ENCODE measurements at places on chromosomes 5 and 9.
A peak's percentile ranks its signal among the peaks of the same experiment; 100 is the strongest.

DNA sequence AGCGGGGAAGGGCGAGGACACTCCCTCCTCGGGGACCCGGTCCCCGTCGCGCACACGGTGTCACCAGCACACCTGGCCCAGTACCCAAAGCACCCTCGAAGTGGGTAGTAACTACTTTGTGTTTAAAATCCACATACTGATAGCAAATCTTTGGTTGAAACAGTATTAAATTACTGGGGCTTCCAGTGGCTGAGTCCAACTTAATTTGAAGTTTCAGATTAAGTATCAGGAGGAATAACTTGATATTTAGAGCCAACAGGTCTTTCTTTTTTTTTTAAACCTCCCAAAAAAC is 615 bp downstream of the ATG10 start:
- DNase-seq, result no peak

GRCh38 chr5:150015415-150015814 is 14.9 kb downstream of the HMGXB3 start:
- no peak for DNase-seq

DNA sequence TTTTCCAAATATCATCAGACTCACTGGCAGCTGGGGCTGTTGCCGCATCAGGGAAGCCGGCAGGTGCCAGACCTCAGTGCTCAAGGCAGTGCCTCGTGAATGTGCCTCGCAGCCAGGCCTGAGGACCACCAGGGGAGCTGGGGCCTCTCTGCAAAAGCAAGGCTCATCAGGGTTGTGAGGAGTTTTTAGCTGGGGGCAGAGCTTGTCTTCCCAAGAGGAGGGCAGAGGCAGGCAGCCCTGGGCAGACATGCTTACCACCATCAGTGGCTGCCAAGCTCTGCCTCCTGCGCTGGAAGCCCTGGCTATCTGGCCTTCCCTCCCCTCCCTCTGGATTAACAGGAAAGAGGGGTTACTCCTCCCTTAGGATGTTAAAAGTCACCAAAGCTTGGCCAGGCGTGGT is 8.8 kb upstream of the TBC1D9B start:
- no peak for DNase-seq

DNA sequence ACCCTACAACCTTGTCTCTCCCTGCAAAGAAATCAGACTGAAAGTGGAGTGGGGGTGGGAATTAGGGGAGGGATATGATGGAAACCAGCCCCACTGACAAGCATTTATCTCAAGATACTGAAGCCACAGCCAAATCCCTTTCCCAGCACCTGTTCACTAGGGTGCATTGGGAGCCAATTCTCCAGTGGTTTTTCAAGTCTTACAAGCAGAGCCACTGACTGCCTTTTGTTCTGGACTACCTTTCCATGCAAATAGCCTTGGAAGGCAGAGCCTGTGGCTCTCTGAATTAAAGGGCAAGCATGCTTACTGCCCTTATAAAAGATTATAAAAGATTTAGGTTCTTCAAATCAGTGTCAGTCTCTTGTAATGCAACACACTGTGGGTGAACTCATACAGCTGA is 8.8 kb upstream of the GGTA1 start:
- no peak for DNase-seq

DNA sequence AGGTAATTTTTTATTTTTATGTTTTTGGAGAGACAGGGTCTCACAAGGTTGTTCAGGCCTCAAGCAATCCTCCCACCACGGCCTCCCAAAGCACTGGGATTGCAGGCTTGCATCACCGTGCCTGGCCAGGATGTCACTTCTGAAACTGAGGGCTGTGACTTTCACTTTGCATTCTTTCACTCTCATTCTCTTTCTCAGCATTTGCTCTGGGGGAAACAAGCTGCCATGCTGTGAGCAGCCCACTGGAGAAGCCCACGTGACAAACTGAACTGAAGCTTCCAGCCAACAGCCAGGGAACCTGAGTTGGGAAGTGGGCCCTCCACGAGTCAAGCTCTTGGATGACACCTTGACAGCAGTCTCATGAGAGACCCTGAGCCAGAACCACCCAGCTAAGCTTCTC is 109.4 kb downstream of the C5orf15 start:
- no peak for DNase-seq

DNA sequence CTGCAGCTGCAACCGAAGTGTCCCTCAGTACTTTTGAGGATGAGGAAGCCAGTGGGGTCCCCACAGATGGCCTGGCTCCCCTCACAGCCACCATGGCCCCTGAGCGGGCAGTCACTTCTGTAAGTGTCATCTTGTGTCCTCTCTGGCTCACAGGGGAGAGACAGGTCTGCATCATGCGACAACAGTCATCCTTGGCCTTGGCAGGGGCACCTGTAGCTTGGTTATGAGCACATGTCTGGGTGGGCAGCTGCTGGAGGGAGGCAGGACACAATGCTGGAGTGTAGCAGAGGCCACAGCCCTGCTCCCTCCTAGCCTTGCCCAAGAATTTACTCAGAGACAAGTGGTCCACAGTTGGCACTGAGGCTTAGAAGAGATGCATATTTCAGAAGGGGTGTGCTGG is 71.7 kb downstream of the COL15A1 start:
- no peak for DNase-seq

GRCh38 chr5:107533910-107534876 is 136.5 kb downstream of the EFNA5 start:
- no peak for DNase-seq

DNA sequence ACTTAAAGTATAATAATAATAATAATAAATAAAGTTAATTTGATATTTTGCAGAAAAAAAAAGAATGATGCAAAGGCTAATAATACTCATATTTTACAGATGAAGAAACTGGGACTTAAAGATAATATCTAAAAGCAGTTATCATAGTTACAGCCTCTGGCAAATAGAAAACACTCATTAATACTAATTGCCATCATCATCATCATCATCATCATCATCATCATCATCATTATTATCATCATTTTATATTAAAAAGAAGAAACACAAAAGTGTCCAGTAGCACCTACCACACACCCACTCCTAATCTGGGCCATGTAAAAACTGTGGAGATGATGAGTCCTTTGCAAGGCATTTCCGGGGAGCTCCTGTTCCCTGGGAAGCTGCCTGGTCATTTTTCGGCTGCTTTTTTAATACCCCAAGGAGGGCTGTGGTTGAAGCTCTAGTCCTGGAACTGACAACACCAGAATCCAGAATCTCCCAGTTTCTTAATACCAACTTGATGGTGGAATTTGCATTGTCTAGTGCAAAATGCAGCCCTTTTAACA is 70.8 kb downstream of the HTR4 start:
- DNase-seq, result no peak

GRCh38 chr9:19441730-19442129 is 32.9 kb downstream of the ACER2 start:
- DNase-seq, result no peak

GRCh38 chr9:124629600-124629999 is 122.4 kb upstream of the NR5A1 start:
- no peak for DNase-seq

DNA sequence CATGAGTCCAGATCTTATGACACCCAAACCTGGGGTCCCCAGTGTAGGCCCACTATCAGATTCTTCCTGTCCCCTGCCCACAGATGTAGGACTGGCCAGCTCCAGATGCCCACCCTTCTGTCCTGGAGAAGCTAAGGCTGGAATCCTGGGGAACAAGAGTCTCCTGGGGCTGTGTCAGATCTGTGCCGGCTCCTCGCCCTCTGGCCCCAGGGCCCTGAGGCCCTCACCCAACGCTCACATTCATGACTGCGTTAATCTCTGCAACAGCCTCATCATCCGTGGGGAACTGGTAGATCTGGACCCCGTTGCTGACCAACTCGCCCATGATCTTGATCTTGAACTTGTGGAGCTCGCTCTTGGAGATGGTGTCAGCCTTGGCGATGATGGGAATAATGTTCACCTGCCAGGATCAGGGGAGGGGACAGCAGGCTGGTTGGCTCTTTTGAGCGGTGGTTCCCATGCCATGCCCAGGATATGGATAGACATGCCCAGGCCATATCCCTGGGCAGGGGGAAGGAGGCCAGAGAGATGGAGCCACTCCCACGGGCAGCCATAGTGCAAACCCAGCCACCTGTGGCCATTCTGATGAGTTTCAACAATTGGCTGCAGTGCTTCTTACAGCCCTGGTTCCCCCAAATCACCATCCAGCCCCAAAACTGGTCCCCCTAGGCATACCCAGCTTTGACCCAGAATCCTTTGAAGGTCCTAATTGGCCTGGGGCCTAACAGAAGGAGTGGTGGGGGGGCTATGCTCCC is 14.6 kb downstream of the SEPTIN8 start:
- DNase-seq, result no peak

DNA sequence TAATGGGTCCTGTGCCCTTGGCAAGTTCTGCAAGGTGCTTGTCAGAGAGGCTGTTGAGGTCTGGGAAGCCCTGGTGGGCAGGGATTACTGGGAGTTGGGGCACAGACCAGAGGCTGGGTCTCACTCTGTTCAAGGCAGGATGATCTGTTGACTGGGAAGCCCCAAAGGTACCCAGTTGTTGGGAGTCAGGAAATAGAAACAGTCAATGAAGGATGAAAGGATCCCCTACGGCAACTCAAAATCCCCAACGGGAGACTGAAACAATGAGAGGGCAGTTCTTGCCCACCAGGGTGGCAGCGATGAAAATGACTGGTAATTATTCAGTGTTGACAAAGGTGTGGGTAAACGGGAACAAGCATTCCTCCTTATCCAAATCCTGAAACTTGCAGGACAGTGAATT is 31.2 kb downstream of the BNIP1 start:
- no peak for DNase-seq

GRCh38 chr5:150124111-150124557 is 31.5 kb downstream of the PDGFRB start:
- no peak for DNase-seq

DNA sequence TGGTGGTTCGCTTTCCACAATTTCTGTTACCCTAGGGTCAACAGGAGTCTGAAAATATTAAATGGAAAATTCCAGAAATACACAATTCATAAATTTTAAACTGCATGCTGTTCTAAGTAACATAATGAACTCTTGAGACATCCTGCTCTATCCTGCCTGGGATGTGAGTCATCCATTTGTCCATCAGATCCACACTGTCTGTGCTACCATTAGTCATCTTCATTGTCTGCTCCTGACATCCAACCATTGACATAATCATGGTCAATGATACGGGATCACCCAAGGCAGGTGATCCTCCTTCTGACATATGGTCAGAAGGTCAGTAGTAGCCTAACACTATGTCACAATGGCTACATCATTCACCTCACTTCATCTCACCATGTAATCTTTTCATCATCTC is 276.7 kb upstream of the KIF2A start:
- DNase-seq, result no peak

DNA sequence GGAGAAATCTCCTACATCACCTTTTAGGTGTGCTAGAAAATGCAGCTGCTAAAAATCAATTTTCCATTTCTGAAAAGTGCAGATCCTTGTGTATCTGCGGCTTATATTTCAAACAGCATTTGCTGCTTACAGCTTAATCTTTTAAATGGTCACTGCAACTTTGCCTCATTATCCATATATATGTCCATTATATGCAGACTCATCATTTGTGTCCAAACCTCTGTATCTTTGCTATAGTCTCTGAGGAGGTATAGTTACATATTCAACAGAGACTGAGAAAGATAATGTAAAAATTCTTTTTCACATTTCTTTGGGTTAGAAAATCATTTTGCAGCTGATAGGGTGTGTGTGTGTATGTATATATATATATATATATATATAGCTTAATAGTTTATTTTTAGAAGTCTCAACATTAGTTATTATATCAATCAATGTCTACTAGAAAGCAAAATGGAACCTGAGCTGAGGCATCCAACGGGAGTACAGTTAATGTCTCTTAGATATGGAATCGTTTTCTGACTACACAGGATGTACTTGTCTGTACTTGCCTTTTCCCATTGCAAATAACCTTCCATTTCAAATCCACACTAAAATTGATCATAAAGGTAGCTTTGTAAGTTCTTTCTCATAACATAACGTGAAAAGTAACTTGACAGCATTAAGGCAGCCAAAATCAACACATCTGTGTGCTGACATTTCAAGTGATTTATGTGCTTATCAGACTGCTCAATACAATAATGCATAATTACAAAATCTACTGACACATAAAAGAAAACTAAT is 267.0 kb upstream of the HAPLN1 start:
- no peak for DNase-seq

DNA sequence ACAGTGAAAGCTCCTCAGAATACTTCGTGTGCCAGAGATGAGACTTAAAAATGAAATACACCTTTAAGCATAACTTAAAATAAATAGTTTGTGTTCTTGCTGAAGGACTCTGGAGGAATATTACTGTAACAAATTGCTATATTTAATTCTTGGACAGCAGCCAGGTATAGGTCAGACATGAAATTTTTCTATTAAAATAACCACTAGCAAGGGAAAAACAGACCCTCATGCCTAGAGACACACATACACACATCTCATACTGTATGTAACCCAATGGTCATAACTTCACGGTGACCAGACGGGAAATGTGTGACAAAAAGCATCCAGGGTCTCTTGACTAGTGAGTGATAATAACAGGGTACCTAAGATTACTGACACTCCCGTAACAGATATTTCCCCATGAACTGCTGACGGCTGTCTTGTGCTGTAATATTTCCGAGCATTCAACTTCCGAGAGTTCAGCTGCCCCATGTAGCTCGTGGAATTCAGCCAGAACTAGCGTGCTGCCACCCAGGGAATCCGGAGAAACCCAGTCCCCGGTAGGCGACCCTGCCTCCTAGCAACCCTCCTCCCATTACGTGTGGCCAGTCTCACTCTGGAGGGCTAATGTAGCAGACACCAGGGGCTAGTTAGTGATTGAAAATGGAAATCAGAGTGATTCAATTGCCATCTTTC is 2295.1 kb upstream of the WWC1 start:
- DNase-seq, result no peak

- peak; percentile 18 for DNase-seq
Measured at GRCh38 chr9:85743275-85744128, 1.7 kb upstream of the AGTPBP1 start.

DNA sequence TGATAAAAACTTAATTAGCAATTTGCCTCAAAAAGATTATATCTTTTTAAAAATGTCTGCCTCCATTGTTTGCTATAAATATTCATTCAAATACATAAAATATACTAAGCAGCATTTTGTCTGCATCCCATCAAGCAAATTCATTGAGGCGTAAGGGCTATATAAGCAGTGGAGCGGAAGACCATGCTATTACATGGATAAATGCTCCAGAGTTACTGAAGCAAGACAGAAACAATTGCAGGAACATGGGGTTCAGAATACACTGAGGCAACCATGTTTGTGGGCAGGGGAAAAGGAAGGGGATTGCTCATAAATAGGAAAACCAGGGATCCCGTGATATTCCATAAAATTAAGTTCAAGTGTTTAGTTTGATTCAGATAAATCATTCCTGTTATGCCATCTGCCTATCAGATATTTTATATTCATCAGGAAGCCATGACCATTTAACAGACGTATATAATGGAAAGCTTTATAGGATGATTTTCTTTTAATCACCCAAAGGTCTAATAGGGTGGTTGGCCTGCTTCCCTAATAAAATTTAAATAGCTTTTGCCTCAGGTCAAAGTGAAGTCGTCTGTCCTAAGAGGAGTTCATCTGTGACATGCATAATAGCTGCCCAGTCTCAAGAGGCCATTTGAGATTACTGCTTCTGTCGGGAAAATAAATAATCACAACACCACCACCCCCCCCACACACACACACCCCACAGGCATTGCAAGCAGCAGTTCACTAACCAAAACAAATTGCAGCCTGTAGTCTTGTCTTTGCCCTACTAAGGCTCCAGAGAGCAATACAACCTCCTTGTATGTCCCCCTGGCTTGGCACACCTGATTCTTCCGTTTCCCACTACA is 105.2 kb downstream of the RASEF start:
- DNase-seq, result no peak

Measured in pancreas (tissue), 10 donors.